Daoy (cell line): ENCODE measurements at places on chromosomes 12 and 14.

DNA sequence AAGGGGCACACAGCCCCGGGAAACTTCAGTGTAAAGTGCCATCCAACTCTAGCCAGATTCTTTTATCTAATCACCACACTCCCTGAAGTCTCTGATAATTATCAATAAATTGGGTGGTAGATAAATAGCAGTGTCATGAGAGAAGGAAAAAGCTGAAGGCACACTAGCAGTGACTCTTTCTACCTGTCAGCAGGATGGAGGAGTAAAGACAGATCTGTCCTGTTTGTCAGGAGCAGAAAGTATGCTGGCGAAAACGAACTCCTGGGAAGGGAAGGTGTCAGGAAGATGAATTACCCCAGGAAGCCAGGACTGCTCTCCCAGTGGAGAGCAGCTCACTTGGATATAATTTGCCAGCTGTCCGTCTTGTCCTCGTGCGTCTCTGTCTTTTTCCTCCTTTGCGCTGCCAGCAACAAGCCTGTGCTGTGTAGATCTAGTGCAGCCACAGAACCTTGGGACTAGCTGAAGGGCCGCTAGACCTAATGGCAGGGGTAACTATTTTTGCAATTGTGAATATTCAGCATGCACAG is 981.9 kb downstream of the DIO2 start:
- DNase-seq = no peak

DNA sequence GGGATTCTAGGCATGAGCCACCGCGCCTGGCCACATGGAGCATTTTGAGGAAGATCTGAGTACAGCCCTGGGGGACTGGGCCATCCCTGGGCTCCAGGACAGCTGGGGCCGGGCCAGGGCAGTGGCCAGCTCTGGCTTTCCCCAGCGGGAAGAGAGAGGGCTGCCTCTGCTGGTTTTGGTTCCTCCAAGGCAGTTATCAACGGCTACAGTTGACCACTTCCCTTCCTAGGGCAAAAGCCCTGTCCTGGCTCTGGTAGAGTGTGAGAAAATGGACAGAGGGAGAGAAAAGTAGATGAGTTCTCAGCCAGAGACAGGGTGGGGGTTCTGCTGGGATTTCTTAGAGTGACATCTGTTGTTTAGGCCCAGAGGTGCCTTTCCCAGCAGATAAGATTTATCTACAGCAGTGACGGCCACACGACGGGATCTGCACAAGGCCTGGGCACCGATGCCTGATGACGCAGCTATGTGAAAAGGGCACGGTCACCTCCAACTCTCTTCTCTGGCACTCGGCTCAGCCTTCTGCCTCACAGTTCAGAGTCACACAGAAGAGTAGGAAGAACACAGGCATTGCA is 5.5 kb upstream of the HVCN1 start:
- DNase-seq = no peak

DNA sequence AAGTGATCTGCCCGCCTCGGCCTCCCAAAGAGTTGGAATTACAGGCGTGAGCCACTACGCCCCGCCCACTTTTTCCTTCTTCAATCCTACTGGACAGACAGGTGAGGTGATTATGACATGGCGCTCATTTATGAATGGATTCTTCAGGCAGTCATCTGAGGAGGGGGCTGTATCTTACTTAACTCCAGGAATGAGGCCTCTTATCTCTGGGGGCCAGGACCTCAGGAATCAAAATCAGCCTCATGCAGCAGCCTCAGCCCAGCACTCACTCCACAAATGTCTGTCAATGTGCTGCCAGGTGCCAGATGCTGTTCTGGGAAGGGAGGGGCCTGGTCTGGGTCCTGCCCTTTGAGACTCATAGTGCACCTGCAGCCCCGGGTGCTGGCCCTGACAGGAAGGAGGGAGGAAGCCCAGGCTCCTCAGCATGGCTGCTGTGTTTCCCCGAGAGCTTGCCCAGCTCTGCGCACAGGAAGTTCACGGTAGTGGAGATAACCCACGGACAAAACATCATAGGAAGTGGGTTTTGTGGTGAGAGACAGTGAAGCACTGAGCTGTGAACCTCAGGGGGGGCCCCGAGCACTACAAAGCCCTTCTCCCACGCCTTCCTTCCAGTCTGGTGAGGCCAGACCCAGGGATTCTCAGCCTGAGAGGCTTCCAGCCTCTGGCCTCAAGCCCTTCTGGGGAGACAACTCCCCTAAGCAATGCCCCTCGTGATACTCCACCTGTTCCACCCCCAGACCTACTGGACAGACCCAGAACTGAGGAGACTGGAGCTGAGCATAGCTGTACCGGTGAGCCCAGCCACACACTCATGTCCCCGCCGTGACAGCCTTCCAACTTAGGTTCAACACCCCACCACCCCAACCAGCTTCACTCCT is 22.3 kb downstream of the GALNT6 start:
- peak; percentile 82 for DNase-seq

- no peak for DNase-seq
These were observed 185.5 kb upstream of the ATP2B1 start for GRCh38 chr12:89893972-89894706.

- no peak for DNase-seq
These were observed 233.2 kb upstream of the BTG1 start for GRCh38 chr12:92378682-92379479.
